Fibroblast of skin of abdomen (primary cell): ENCODE measurements at places on chromosomes 11 and 22.

GRCh38 chr11:1012740-1013630 lies 23.5 kb downstream of the MUC6 start:
- no peak for DNase-seq

DNA sequence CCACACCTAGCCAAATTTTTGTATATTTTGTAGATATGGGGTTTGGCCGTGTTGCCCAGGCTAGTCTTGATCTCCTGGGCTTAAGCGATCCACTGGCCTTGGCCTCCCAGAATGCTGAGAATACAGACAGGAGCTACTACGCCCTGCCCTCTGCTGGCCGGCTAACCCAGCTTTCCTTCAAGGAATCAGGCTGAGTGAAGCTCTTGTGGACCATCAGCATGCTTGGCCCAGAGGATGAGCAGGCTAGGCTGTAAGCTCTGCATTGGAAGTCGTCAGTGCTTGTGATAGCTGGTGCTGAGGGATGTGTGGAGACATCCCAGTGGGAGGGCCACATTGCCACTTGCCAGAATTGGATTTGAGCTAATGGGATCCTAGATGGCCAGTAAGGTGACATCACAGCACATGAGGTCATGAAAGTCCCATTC lies 60.6 kb downstream of the MED15 start:
- DNase-seq = peak; percentile 56

DNA sequence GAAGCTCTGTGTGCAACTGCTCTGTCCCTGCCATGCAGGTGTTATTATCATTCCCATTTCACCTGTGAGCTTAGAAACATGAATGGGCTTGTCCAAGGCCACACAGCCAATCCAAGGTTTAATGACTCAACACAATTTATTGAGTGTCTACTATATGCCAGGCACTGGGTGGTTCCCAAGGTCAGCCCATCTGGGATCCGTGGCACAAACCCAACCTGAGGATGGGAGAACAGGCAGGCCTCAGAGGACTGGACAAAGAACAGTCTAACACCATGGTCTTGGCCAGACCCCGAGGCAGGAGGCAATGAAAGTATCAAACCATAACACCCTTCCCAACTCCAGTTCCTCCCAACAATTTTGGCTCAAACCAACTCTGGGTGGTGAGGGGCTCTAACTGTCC lies 15.7 kb downstream of the SPATA19 start:
- DNase-seq = no peak

- no peak for DNase-seq
These were observed 504 bp downstream of the CFL1 start for GRCh38 chr11:65857500-65857852.

GRCh38 chr11:1073261-1073724 lies 1.4 kb upstream of the MUC2 start:
- no peak for DNase-seq

GRCh38 chr11:27313157-27313821 lies 49.7 kb downstream of the CCDC34 start:
- DNase-seq = peak; percentile 74
